ENCODE measurements at places on chromosomes 7 and 10. TPM values are rescaled to one million over a fixed set of nuclear protein-coding genes. Genes with fewer than 3 reads are reported as not detected.
A peak's percentile ranks its signal among the peaks of the same experiment; 100 is the strongest.

Gene SPDYE2
- not detected for total RNA-seq

Gene NPY4R2
- 0.86 TPM for total RNA-seq

- peak; percentile 74 for DNase-seq
These were observed 177.1 kb downstream of the EVX1 start for GRCh38 chr7:27419581-27420177.

DNA sequence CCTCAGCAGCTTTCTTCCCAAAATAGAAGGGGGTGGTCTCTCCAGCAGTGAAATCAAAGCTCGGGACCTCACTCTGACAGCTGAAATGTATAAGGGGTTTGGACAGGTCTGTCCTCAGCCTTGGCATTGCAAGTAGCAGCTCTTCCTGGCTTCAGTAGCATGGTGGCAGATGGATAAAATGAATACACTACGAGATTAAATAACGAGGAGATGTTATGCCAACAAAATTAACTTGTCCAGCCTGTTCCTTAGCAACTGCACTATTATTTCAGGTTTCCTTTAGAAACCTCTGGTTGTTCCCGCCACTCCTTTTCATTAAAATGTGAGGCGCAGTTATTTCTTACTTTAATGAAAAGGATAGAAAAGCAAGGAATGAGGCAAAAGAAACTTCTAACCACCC lies 24.9 kb downstream of the PRLHR start:
- DNase-seq = no peak

Gene TMEM176A
- 0.34 TPM for total RNA-seq

Gene AOAH
- 2.6 TPM for total RNA-seq

Gene CH25H
- 3.2 TPM for total RNA-seq

Gene PRPS1L1
- not detected for total RNA-seq

- DNase-seq = peak; percentile 91
These were observed 7.8 kb downstream of the ITPRIP start for GRCh38 chr10:104330168-104331110.

Gene NME8
- not detected for total RNA-seq

GRCh38 chr7:41981046-41982040 lies 255.7 kb downstream of the GLI3 start:
- peak; percentile 52 for DNase-seq

- DNase-seq = peak; percentile 29
These were observed 78.1 kb downstream of the PRKCQ start for GRCh38 chr10:6501931-6502330.

- DNase-seq = peak; percentile 60
These were observed 135.1 kb downstream of the NRBF2 start for GRCh38 chr10:63268149-63268797.

- DNase-seq = no peak
These were observed 27.1 kb upstream of the SLC35B4 start for GRCh38 chr7:134343796-134344195.

GRCh38 chr10:66176772-66177171 lies 749.1 kb upstream of the LRRTM3 start:
- no peak for DNase-seq

DNA sequence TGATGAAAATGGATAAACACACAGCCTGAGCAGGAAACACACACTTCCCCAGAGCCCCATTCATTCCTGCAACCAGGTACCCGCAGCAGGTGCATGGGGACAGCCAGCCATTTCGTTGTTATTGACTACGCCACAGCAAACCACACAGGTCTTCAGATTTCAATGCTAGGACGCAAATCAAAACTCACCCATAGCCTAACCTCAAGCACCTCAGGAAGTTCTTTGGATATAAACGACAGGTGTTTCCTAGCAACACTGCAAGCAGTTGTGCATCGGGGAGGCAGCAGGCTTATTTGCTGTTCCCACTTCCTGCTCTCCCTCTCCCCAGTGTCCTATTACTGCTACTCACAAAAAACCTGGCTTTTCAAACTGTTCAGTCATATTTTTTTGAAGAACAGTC lies 176.5 kb upstream of the FRMD4A start:
- DNase-seq = no peak

GRCh38 chr10:84328418-84329195 lies at the start of gene CCSER2:
TSS of gene CCSER2 (plus strand) at chr10:84328589. CDS start at chr10:84371053, 42,464 bp downstream.
- DNase-seq = peak; percentile 44

- DNase-seq = no peak
These were observed 305.3 kb downstream of the PRPF18 start for GRCh38 chr10:13892001-13892491.

Gene LIPM
- not detected for total RNA-seq

DNA sequence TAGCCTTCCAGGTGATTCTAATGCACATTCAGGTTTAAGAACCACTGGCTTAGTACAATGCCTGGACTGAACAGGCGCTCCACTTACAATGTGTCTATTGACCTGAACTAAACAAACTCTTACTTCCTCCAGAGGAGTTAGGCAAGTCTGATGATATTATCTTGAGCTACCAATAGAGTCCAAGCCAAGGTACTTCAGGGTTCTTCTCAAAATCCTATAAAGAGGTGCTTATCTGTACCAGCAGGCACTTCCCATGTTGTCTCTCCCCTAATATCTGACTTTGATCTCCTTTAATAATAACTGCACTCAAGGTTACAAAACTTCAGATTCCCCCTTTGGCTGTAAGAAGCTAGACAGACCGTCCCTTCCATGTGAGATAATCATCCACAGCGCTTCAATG lies 157.0 kb upstream of the SVIL start:
- DNase-seq = no peak

Gene GRK5
- total RNA-seq = 3.9 TPM

GRCh38 chr7:36884910-36885309 lies 160.6 kb upstream of the AOAH start:
- DNase-seq = no peak

- peak; percentile 79 for DNase-seq
These were observed 34.3 kb upstream of the TMEM26 start for GRCh38 chr10:61487506-61487905.

- DNase-seq = no peak
These were observed 85.0 kb downstream of the VIPR2 start for GRCh38 chr7:159059629-159060028.

Gene C10orf105
- total RNA-seq = not detected

Gene CYP3A5
- total RNA-seq = 0.05 TPM

Gene GCK
- not detected for total RNA-seq

Gene CDH23
- total RNA-seq = not detected

GRCh38 chr7:8353991-8354390 lies 79.4 kb upstream of the NXPH1 start:
- DNase-seq = no peak

GRCh38 chr7:91436655-91437054 lies 172.4 kb downstream of the FZD1 start:
- no peak for DNase-seq

GRCh38 chr10:112990271-112990670 lies 40.2 kb downstream of the TCF7L2 start:
- DNase-seq = peak; percentile 10

DNA sequence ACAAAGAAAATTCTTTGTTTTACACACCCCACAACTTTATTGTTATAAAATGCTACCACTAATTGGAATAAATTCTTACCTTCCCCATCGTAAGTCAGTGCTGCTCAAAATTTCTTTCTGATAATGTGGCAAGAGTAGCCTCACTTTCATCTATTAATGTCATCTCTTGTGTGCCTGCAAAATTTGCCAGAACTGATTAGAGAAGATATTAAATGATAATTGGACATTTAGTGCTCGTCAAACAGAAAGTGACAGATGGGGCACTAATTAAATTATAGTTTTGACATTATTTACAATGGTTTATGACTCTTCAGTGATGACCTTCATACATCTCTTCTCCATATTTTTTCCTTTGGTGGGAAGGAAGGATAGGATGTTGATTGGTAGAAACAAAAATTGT lies 690.9 kb downstream of the NXPH1 start:
- no peak for DNase-seq

DNA sequence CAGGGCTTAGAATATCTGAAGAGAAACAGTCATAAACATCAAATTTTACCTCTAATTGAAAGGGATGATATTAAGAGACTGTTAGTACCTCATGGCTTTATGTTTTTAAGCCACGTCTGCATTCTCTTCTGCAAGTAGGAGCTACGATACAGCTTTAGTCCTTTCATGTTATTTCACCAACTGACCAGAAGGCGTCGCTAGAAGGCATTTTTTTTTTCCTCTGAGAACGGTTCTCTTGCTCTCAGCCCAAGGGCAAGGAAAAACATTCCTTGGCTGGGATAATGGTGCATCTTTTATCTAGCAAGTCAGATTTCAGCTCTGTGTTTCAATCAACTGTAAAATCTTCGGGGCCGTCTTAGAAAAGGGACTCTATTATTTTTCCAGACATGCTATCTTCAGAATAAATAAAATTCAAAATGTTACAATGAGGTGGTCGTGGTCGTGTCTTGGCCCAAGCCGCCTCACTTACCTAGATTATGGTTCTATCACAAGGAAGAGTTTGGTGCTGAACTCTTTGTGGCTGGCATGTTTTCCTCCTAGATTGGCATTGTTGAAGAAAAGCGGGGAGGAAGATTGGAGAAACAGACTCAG lies 41.6 kb upstream of the LYZL2 start:
- peak; percentile 58 for DNase-seq

- DNase-seq = no peak
These were observed 18.2 kb upstream of the TSPAN33 start for GRCh38 chr7:129126314-129126713.

DNA sequence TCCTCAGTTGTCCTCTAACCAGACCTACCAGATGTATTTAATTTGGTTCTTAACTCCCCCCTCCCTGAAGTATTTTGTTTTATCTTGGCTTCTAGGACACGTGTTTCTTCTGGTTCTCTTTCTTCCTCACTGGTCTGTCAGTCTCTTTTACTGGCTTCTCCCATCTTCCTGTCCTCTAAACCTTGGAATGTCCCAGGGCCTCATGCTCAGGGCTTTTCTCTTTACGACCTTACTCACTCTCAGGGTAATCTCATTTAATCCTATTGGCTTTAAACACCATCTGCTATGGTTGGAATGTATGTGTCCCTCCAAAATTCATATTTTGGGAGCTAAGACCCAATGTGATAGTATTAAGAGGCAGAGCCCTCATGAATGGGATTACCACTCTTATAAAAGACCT lies 418.2 kb upstream of the PODXL start:
- DNase-seq = no peak

DNA sequence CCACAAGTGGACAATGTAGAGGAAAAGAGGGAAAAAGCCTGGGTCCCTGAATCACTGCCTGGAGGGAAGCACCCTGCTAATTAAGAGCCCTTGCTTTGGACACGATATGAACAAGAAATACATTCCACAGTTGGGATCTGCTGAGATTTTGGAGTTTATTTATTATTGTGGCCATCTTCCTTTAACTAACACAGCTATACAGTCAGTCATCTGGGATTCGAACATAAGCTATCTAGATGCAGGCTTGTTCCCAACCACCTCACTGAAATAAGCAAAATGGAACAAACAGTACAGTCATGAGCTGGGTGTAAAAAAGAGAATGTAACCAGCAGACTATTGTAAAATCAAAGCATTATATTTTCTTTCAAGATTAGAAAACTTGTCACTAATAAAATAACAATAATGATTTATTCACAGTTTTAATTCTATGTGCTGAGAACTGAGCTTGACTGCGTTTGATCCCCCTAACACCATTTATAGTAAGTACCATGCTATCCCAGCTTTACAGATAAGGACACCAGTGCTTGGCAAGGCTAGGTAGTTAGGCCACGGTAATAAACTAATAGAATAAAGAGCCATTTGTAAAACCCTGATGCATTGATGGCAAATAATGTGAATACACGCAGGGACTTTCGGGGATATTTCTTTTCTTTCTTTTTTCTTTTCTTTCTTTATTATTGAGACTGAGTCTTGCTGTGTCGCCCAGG lies 223.8 kb upstream of the KLF6 start:
- DNase-seq = no peak

DNA sequence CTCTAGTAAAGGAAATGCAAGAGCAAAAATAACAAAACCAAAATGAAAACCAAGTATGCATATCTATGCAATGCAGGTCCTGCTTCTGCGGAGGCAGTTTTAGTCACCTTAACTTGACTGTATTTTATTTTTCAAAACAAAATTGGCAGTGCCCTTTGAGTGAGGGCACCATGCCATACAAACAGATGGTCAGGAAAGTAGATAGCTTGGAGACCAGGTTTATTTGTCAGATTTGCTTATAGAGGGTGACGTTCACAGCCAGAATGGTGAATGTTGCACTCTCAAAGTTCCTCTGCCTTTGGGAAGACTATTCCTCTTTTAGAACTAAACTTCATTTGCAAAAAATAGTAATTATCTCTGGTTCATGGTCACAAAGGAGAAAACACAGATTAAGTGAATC lies 801.9 kb downstream of the ANKRD7 start:
- no peak for DNase-seq

- DNase-seq = no peak
These were observed 43.2 kb downstream of the PRR15 start for GRCh38 chr7:29606830-29607229.

Gene AGBL3
- total RNA-seq = 1.8 TPM

DNA sequence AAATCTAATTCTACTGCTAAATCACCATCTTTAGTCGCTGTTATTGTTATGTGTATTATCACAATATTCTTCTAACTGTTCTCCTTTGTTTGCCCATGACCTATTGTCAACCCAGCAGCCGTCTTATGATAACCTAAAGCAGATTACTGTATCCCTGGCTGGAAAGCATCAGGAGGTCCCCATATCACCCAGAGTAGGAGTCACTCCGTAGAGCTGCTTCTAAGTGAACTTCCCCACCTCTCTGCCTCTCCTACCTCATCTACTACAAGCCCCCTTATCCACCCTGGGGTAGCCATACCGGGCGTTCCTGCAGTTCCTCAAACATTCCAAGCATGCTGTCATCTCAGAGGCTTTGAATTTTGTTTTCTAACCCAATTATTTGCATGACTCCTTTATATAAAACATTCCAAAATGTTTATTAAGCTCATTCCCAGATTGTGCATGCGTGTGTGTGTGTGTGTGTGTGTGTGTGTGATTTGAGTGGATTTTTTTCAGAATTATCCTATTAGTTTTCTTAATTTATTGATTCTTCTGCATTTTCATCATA lies 39.7 kb downstream of the POU6F2 start:
- DNase-seq = no peak

Data from M059J (cell line).